GM23338 (cell line): ENCODE measurements at places on chromosomes 2 and 18. TPM values are rescaled to one million over a fixed set of nuclear protein-coding genes. Genes with fewer than 3 reads are reported as not detected.

GRCh38 chr2:142100139-142100873, 30.5 kb downstream of the LRP1B start:
- DNase-seq = no peak
- H3K27ac ChIP-seq = no peak overlapping the region
- H3K4me1 ChIP-seq = peaks cover 12% of the 10 kb centered on the region
- no peaks in the 10 kb centered on the region for H3K27me3 ChIP-seq
- H3K4me3 ChIP-seq = no peak overlapping the region

DNA sequence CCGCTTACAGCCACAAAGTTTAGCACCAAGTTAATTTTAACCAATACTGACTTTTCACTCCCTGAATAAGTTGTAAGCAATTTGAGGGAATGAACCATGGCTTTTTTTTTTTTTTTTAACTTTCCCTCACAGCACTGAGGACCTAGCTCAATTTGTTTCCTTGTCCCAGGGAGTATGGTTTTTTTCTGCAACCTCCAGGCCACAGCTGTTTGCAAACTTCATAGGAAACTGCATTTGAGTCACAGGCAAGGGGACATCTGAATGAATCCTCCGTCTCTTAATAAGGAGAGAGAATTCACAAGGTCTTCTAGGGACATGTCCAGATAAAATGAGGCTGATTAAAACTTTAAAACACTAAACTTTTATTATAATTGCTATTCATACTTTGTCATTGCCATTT, 181.5 kb downstream of the GFPT1 start:
- DNase-seq = no peak
- 0 out of 2 replicates have a peak, but pooled peaks cover 4% of the 10 kb centered on the region for H3K36me3 ChIP-seq
- no peaks in the 10 kb centered on the region for H3K27me3 ChIP-seq
- H3K27ac ChIP-seq = no peak overlapping the region
- peaks cover 17% of the 10 kb centered on the region for H3K4me1 ChIP-seq
- H3K4me3 ChIP-seq = no peak overlapping the region

GRCh38 chr2:171390941-171391516, 42.8 kb downstream of the METTL8 start:
- no peak overlapping the region for H3K27ac ChIP-seq
- H3K36me3 ChIP-seq = no peaks in the 10 kb centered on the region
- DNase-seq = no peak
- no peaks in the 10 kb centered on the region for H3K27me3 ChIP-seq
- H3K4me1 ChIP-seq = peaks cover 54% of the 10 kb centered on the region

GRCh38 chr2:76953733-76954347, 568.3 kb downstream of the LRRTM4 start:
- no peak overlapping the region for H3K27ac ChIP-seq
- H3K36me3 ChIP-seq = no peaks in the 10 kb centered on the region
- H3K4me3 ChIP-seq = no peak overlapping the region
- DNase-seq = peak; percentile 88
- H3K4me1 ChIP-seq = 0 out of 2 replicates have a peak, but pooled peaks cover 2% of the 10 kb centered on the region

- no peak overlapping the region for H3K4me3 ChIP-seq
- H3K36me3 ChIP-seq = no peaks in the 10 kb centered on the region
- DNase-seq = peak; percentile 73
- no peaks in the 10 kb centered on the region for H3K27me3 ChIP-seq
- H3K4me1 ChIP-seq = peaks cover 9% of the 10 kb centered on the region
These were observed 136.8 kb downstream of the NEDD4L start for GRCh38 chr18:58180738-58181353.

GRCh38 chr2:239425631-239426030, 24.8 kb upstream of the HDAC4 start:
- DNase-seq = peak; percentile 12
- H3K4me1 ChIP-seq = no peaks in the 10 kb centered on the region
- H3K4me3 ChIP-seq = no peak overlapping the region
- no peaks in the 10 kb centered on the region for H3K27me3 ChIP-seq
- H3K27ac ChIP-seq = no peak overlapping the region
- no peaks in the 10 kb centered on the region for H3K36me3 ChIP-seq

DNA sequence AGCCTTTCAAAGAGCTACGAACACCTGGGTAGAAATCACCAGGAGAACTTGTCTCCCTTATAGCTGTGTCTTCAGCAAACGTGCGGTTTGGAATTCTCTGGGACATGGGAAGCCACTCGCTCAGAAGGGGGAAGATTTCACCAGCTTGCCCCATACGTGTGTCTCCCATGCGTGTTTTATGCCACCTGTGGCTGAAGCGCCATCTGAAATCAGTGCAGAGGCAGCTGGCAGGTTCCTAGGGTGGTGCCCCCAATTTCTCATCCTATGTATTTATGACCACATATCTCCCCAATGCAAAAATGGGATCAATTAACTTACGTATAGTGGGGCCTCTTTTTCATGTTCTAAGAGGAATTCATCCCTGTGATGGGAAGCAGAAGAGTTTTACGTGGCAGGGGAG, 81.6 kb downstream of the TPO start:
- no peak overlapping the region for H3K27ac ChIP-seq
- H3K4me3 ChIP-seq = no peak overlapping the region
- H3K36me3 ChIP-seq = no peaks in the 10 kb centered on the region
- no peaks in the 10 kb centered on the region for H3K27me3 ChIP-seq

DNA sequence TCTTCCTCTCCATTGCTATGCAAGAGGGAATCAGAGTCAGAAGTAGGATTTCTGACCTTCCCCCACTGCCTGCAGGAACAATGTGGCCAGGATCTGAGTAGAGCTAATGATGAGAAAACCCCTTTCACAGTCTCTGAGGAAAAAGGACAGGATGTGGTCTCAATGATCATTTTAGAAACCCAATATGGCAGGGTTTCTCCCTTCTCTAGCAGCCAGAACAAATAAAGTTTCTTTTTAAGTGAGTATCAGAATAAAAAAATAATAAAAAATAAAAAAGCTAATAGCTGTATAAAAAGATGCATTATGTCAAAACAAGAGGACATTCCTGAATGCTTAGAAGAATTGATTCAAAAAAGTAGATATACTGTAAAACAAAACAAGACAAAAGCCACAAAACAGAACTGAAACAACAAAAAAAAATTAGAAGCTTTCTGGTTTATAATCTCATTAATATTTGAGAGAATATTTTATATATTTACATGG, 1124.9 kb upstream of the ZEB2 start:
- peaks cover 22% of the 10 kb centered on the region; the same call in 1 of the 2 replicates for H3K4me1 ChIP-seq
- H3K27ac ChIP-seq = no peak overlapping the region; the same call in 1 of the 2 replicates
- no peak overlapping the region for H3K4me3 ChIP-seq
- no peaks in the 10 kb centered on the region for H3K36me3 ChIP-seq

- no peak overlapping the region for H3K27ac ChIP-seq
- no peaks in the 10 kb centered on the region for H3K4me1 ChIP-seq
- no peak overlapping the region for H3K4me3 ChIP-seq
- DNase-seq = no peak
- H3K36me3 ChIP-seq = no peaks in the 10 kb centered on the region
These were observed 264.0 kb upstream of the FBXO11 start for GRCh38 chr2:48170281-48170680.

GRCh38 chr2:194096402-194096801, 1560.6 kb upstream of the SLC39A10 start:
- H3K36me3 ChIP-seq = no peaks in the 10 kb centered on the region
- H3K27ac ChIP-seq = no peak overlapping the region
- no peaks in the 10 kb centered on the region for H3K27me3 ChIP-seq
- H3K4me3 ChIP-seq = no peak overlapping the region
- no peaks in the 10 kb centered on the region; the same call in 1 of the 2 replicates for H3K4me1 ChIP-seq

DNA sequence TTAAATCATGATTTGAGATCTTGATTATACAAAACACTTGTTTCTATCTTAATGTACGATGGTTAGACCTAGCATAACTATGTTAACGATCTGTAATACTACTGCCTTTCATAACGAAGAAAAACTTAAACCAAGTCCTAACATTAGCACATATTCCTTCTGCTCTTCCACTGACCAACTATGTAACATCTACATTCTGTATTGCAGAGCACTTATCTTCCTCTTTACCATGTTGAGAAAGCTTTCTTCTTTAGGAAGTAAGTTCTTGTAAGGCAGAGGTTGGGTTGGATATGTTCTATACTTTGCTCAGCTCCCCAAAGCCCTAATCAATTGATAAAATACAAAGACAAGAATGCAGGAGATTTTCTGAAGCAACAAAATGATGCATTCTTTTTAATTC, 7.9 kb upstream of the ZNF407 start:
- DNase-seq = no peak
- no peaks in the 10 kb centered on the region for H3K36me3 ChIP-seq
- H3K27ac ChIP-seq = no peak overlapping the region

PXDN gene
- total RNA-seq = 216 and 225 TPM in 2 replicates

FAP gene
- not detected in 2 replicates for total RNA-seq

CCDC148 gene
- 0.16 and 1.2 TPM in 2 replicates for total RNA-seq

SPEG gene
- total RNA-seq = 32.4 and 32.6 TPM in 2 replicates

KCNG2 gene
- 0.52 TPM in 1 of 2 replicates, not detected in the other for total RNA-seq

DSG4 gene
- not detected in 2 replicates for total RNA-seq

HSPD1 gene
- 870 and 880 TPM in 2 replicates for total RNA-seq

FMNL2 gene
- 43.0 and 45.4 TPM in 2 replicates for total RNA-seq

SIX3 gene
- total RNA-seq = 0.28 TPM in 1 of 2 replicates, not detected in the other
